ENCODE measurements at places on chromosomes 13 and 19. TPM values are rescaled to one million over a fixed set of nuclear protein-coding genes. Genes with fewer than 3 reads are reported as not detected.

DNA sequence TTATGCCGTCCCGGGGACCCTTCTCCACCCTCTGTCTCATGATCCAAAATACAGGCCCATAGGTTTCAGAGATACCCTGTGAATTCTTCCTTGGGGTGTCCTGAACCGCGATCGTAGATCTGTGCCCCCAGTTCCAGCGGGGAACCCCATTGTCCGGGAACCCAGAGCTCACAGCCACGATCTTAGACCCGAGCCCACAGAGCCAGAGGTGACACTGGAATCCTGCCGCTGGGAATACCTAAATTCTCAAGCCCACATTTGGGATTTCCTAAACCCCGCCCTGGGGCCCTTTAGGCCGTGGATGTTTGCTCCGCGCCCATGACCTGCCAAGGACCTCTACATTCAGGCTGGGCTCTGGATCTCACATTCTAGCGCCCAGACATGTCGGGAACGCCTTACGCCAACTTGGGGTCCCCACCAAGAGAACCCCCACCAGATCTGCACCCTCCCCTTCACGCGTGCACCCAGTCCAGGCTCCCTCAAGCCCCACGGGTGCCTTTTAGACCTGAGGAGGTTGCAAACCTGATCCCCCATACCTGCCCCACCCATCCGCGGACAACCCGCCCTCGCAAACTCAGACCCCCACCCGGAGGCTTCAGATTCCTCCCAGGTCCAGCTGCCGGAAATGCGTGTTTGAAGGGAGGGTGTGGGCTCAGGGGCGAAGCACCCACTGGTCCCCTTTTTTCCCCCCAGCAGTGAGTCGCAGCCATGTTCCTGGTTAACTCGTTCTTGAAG, 605 bp downstream of the CAPNS1 start:
- no peak for DNase-seq

DNA sequence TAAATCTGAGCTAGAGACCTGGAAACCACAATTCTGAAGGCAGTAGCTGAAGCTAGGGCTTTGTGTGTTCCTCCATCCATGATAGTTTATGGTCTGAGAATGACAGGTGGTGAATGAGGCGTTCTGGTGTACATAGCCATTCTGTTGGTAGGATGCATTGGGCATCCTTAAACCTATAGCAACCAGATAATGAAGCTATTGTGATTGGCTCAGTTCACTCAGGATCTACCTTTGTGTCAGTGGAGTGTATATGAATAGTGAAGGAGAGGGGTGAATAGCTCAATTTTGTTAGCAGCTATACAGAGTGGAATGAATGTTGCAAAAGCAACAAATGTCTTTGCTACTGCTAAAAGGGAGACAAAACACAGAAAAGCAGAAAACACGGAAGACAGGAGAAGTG, 80.0 kb upstream of the PCDH20 start:
- no peak for DNase-seq

- no peak for DNase-seq
Observed at GRCh38 chr13:109500146-109500773, 286.1 kb downstream of the IRS2 start.

- DNase-seq, result no peak
Observed at GRCh38 chr13:110233181-110233950, 73.6 kb downstream of the COL4A1 start.

- DNase-seq, result no peak
Observed at GRCh38 chr19:29896802-29897201, 45.2 kb upstream of the URI1 start.

DNA sequence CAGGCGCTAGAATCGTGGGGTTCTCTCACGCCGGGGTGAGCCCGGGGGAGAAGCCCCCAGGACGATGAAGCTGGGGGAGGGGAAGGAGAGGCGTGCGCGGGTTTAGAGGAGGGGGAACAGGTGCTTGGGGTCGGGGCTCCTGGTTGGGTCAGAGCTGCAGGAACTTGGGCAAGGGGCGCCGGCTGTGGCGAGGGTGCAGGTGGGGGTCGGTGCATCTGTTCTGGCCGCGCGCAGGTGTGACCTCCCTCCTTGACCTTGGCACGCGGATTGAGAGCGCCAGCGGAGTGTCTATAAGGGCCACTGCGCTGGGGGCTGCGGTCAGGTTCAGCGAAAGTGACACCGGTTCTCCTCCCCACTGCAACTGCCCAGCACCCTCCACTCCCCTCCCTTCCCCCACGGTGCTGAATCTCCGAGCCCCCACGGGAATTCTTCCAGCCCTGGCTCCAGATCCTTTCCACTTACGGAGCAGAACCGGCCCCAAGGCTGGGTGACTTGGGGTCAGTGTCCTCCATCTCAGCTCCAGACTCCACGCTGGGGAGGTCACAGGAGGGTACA, 618 bp downstream of the TMEM38A start:
- no peak for DNase-seq

DNA sequence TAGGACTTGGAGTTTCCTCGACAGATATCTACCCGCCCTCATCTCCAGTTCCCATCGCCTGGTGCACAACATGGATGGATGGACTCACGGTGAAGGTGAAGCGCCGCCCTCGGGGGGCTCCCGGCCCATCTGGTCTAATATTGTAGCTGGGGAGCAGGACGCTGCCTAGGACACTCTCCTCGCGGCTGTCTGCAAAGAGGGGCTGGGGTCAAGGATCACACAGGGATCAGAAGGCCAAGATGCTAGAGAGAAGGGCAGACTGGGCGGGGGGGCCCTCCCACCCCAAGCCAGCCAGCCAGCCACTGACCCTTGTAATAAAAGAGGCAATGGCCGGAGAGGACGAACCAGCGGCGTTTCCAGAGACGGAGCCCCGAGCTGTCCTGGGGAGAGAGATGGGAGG, 7.1 kb downstream of the PLEKHA4 start:
- DNase-seq, result no peak

DNA sequence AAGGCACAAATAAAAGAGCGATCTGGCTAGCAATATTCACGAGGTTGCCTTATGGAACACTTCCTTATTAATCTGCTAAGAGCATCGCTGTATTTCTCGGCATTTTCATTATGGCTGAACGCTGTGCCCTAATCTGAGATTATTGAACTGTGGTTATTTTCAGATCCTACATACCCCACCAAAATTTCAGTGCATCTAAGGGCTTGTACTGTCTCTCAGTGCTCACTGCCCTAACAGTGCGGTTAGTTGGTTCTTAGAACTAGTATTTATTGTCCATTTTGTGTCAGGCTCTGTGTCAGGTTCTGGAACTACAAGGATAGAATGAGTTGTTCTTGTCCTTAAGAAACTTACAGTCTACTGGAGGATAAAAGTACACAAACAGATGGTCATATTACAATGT, 51.6 kb downstream of the FLT3 start:
- DNase-seq, result no peak

DNA sequence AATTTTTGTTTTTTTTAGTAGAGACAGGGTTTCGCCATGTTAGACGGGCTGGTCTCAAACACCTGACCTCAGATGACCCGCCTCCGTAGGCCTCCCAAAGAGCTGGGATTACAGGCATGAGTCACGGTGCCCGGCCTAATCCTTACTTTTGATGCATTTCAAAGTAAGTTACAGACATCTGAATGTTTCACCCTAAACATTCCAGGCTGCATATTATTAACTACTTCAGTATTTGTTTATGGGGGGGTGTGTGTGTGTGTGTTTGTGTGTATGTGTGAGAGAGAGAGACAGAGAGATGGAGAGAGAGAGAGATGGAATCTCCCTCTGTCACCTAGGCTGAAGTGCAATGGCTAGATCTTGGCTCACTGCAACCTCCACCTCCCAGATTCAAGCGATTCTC, 13.1 kb downstream of the SULT2B1 start:
- no peak for DNase-seq

- no peak for DNase-seq
Observed at GRCh38 chr13:91203430-91203829, 144.1 kb upstream of the MIR17HG start.

DNA sequence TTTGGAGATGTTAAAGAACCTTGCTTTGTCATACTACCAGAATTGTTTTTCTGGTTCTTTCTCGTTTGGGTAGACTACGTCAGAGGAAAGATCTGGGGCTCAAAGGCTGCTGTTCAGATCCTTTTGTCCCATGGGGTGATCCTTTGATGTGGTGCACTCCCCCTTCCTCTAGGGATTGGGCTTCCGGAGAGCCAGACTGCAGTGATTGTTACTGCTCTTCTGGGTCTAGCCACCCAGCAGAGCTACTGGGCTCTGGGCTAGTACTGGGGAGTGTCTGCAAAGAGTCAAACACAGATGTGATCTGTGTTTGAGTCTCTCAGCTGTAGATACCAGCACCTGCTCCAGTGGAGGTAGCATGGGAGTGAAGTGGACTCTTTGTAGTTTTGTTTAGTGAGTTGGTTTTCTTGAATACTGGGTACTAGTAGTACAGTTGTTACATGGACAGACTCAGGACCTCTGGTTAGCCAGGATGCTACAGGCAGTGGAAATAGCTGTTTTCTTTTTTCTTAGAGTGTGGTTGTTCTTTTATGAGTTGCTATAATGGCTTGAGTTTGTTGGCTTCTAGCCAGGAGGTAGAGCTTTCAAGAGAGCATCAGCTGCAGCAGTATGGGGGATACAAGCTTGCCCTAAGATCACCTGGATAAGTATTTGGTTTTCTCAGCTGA, 34.4 kb downstream of the DNAJC15 start:
- no peak for DNase-seq

- no peak for DNase-seq
Observed at GRCh38 chr19:10936661-10937084, 8.1 kb downstream of the TIMM29 start.

DNA sequence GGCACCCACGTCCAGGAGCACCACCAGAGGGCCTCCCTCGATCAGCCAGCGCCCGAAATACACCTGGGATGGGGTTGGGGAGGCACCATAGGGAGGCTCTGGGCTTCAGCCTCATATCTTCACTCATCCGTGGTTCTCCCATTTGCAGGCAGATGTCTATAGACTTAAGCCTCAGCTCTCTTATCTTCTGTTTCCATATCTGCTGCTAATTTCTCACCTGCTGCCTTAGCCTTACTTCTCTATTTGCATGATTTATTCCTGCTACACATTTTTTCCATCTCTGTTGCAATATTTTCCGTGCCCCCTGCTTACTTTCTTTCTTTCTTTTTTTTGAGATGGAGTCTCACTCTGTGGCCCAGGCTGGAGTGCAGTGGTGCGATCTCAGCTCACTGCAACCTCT, 5.8 kb downstream of the GYS1 start:
- no peak for DNase-seq

DNA sequence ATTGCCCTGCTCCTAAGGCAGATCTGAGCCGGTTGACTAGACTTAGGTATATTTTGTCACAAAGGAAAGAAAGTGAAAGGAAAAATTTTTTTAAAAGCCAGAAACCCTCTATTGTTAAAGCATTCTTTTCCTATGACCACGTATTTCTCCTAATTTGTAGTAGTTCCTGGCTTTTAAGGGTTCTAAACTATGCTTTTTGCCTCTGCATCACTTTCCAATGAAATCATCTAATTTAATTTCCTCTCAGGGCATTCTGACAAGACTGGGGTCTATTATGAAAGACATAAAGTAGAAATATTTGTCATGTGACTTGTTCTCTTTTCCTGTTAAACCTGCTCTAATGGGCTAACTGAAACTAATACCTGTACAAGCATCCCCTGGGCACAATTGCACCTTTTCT, 233.0 kb upstream of the PRR20A start:
- no peak for DNase-seq

RDH8 gene
- total RNA-seq, result not detected

CALR3 gene
- total RNA-seq, result not detected

ZNF726 gene
- total RNA-seq, result 5.5 TPM

SNRPD2 gene
- total RNA-seq, result 440 TPM

Data from mesothelial cell of epicardium (in vitro differentiated cells).